ENCODE measurements at places on chromosomes 11 and 22.

GRCh38 chr22:30843245-30843644 is 125.3 kb downstream of the MORC2 start:
- no peak for DNase-seq

GRCh38 chr22:31082606-31083376 is 1.7 kb downstream of the SMTN start:
- no peak for DNase-seq

GRCh38 chr11:83971063-83971462 is 684.9 kb upstream of the CCDC90B start:
- DNase-seq = no peak

DNA sequence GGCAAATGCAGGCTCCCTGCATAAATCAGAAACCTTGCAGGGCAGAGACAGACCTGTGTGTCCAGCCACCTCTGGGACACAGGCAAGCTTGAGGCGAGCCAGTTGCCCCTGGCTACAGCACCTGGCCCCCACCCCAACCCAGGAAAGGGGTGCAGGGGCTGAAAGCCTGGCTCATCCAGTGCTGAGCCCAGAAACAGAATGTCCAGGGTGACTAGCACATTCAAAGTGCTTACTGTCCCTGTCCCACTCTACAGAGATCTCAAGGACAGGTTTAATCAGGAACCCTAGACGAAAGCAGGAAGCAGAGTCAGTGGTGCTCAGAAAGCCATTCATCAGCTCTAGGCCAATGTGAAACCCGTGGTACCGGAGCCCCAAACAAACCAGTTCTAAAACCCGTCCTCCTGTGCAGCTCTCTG is 31.9 kb downstream of the PLEKHA7 start:
- DNase-seq = no peak

DNA sequence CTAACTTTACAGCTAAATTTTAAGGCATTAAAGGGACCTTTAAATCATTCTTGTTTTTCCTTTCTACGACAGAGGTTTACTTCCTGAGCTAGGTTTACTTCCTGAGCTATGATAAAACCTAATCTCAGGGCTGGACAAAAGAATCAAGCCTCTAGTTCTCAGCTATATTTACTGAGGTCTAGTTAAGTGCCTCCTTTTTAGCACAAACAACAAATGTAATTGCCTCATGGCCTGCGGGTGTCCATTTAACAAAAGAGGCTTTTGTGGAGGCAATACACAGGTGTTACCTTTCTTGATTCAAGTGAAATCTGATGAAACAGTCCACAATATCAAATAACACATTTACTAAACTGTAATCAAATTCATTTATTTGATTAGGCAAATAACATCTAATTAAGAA is 67.3 kb downstream of the IMMP1L start:
- DNase-seq = no peak

GRCh38 chr11:128469220-128469619 is 118.1 kb downstream of the ETS1 start:
- DNase-seq = no peak

- DNase-seq = no peak
These were observed 787.1 kb upstream of the API5 start for GRCh38 chr11:42524534-42525227.

- DNase-seq = no peak
These were observed 30.2 kb upstream of the ACCSL start for GRCh38 chr11:44017443-44018126.

GRCh38 chr11:70443773-70444030 is 45.4 kb downstream of the CTTN start:
- DNase-seq = no peak

- DNase-seq = no peak
These were observed 54.9 kb downstream of the P4HA3 start for GRCh38 chr11:74256378-74257133.

DNA sequence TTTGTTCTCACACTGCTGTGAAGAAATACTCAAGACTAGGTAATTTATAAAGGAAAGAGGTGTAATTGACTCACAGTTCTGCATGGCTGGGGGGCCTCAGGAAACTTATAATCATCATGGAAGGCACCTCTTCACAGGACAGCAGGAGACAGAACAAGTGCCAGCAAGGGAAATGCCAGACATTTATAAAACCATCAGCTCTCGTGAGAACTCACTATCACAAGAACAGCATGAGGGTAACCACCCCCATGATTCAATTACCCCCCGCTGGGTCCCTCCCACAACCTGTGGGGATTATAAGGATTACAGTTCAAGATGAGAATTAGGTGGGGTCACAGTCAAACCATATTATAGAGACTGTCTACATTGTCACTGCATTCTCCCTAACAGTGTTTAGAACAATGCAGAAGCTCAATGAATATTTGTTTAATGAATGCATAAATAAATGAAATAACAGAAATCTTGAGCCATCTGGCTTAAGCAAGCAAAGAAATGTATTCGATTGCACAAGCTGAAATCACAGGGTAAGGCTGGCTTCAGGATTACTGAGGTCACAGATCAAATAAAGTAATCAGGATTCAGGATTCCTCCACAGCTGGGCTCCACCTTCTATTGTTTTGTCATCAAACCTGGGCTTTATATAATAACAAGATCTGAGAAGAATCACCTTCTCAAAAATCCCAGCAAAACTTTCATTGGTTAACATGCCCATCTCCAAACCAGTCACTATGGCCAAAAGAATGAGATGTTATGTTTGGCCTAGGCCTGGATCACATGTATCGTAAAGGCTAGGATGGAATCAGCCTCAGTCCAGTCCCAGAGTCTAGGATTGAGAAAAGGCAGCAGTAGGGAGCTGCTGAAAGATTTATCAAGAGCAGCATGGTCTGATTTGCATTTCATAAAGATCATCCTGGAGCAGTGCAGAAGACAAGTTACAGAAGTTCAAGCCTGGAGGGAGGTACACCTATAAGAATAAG is 137.8 kb upstream of the UBASH3B start:
- no peak for DNase-seq

GRCh38 chr22:37164505-37164887 is 14.8 kb upstream of the IL2RB start:
- DNase-seq = no peak

DNA sequence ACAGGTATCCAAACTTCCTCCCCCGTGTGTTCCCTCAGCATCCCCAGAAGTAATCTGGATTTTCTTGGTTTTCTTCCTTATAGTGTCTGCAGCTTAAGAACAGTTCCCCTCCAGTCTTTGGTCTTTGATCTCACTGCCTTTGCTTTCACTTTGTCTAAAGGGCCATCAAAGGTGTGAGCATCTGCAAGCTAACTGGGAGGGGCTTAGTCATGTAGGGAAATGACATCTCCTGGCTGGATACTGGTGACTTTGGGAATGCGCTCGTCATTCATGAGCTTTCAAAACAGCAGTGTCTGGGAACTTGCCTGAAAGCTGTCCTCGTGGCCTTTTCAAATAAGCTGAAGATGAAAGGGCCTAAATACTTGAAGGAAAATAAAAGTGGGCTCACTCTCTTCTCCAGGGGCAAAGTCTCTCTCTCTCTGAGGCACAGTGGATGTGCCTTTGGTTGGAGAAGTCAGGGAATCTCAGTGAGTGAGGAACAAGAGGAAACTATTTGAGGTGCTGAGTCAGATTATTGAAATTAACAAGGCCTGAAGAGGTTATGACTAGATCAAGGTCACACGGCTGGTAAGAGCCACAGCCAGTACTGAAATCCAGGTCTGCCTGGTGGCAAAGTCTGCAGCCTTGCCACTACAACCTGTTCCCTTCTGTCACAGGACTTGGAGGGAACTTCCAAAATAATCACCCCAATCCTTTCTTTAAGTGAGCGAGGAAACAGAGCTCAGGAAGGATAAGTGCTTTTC is 45.6 kb upstream of the TENM4 start:
- DNase-seq = no peak

DNA sequence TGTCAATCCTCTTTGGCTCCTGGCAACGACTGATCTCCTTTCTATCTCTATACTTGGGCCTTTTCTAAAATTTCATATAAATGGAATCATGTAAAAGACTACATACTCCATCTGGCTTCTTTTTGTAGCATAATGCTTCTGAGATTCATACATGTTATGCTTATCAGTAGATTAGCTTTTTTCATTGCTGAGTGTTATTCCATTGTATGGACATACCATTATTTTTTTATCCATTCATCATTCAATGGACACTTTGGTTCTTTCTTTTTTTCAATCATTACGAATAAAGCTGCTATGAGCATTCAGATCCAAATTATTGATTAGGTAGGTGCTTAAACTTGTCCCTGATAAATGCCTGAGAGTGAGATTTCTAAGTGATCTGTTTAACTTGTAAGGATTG is 11.7 kb upstream of the ARL14EP start:
- no peak for DNase-seq

DNA sequence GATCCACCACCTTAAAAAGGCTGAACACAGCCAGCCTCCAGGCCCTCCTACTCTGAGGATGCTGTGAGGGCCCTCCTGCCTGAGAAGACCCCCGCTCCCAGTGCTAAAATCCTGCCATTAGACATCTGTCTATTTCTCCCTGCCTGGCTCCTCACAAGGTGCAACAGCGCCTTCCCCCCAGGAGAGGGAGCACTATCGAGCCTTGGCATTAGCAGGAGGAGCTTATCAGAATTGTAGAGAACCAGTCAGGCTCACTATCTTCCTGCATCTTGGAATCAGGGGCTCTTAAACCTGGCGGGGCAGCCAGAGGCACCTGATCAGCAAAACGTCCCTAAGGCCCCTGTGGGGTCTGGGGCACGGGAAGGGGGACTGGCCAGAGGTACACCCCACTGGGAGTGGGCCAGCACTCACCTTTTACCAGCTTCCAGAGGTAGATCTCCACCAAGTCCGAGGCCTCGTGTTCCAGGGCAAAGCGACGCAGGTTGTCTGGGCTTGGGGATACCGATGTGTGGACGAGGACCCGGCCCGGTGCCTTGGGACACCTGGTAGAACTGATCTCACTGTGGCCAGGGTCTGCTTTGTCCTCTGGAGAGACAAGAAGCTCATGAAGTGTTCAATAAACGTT is 28.7 kb downstream of the CHRDL2 start:
- DNase-seq = peak; percentile 21

DNA sequence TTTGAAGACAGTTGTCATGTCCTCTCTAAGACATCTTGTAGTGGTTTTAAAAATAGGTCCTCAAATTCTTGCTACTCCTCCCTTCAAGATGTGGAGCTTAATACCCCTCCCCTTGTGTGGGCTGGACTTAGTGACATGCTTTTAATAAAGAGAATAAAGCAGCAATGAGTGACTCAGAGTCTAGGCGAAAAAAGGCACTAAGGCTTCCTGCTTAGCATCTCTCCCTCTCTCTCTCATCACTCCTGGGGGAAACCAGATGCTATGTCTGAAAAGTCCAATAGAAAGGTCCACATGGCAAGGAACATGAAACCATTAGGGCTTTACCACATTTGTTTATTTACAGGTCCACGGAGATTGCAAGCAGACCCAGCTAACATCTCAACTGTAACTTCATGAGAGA is 11.7 kb downstream of the SERGEF start:
- no peak for DNase-seq

DNA sequence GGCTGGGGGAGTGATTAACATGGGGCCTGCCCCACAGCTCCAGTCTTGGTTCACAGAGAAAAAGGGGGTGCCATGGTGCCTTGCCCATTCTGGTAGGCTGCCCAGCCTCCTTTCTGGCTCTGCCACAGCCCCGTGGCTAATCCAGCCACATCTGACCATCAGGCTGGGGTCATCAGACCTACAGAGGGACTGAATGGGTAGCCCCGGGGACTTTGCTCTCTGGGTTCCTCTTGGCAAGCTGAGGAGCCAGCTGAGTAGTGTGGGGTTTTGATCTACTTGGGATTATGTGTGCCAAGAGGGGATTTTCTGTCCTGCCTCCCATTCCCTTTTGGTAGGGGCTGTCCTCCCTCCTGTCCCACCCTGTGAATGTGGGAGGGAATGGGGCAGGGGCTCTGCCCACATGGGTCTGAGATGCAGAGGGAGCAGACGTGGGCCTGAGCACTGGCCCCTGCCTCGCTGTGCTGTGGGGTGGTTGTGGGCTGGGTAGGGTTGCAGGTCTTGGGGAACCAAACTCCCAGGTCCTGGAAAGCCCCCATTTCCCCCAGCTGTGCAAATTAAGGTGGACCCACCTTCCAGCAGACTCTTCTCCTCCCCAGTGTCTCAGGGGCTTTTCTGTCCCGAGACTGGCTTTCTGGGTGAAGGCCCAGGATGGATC is 32.0 kb downstream of the CD82 start:
- no peak for DNase-seq

DNA sequence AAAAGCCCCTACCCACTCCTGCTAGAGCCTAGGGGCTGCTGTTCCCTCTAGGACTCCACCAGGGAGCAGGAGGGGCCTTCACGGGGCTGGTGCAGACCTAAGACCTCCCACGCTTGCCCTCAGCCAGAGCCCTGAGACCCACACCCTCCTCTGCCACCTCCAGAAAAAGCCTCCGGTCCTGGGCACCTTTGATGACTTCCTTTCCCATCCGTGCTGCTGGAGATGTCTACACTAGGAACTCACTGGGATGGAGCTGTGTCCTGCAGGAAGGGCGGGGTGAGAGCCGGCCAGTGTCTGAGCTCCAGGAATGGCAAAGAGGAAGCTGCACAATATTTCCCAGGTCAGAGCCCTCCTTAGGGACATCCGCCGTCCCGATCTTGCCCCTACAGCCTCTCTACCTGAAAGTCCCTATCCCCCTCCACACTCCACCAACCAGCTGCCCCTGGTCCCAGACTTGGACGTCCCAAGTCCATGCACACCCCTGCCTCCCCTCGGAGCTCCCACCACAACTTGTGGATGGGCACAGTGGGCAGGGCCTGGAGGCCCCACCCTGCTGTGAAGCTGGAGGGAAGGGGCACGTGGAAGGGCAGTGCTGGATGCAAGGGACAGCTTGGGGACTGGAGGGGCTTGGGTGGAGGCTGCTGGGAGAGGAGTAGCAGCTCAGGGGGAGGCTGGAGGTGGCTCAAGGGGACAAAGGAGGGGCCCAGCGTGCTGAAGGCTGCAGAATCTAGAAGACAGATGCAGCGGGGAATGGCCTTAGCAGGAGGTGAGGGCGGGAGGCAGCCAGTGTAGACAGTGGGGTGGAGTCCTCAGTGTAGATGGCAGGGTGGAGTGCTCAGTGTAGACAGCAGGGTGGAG is 13.5 kb upstream of the LRP5 start:
- no peak for DNase-seq

- no peak for DNase-seq
These were observed 799 bp upstream of the CDC42BPG start for GRCh38 chr11:64845129-64845775.

DNA sequence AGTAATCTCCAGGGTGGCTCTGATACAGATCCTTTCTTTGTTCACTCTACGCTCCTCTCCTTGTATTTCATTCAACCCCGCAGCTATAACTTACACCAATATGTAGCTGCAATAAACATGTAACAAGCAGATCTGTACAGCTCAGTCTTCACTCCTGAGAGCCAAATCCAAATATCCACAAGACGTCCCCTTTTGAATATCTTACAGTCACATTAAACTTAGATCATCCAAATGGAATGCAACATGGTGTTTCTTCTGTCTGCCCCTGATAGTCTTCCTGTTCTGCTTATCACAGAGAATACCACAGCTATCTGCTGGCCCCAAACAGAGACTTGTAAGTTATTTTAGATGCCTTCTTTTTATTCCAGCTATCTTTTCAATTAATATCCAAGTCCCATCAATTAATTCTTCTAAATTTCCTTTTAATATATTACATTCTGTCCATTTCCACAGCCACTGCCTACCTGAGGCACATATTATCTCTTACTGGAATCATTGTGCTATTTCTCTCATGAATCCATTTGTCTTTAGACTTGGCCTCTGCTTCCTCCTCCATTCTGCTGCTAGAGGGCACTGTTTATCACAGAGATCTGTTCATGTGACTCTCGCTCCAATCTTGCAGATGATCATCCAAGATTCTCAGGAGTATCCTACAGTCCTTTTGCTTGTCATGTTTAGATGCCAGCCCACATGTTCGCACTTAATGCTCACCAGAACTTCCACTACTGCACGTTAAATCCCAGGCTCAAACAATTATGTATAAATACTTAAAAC is 908.6 kb downstream of the NTM start:
- DNase-seq = no peak

Measured in activated T-helper 1 cell treated with anti-CD3 and anti-CD28 coated beads, Interleukin-2, amount 50 U/mL, for 16 hours (primary cell).